ENCODE measurements at places on chromosomes 13 and 19.

- DNase-seq, result no peak
Observed at GRCh38 chr19:28350037-28350436, 862.9 kb downstream of the UQCRFS1 start.

DNA sequence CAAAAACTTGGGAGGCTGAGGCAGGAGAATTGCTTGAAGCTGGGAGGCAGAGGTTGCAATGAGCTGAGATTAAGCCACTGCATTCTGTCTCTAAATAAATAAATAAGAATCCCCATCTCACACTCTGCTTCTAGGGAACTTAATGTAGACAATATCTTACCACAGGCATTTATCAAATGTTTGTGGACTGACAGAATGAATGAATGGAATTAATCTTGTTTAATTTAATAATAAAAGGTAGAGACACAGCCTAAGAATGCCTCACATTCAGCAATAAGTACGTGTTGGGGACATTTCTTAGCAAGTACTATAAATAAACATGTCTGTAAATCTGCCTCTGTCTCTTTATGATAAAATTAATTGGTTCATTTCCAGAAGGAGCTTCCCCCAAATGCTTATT lies 36.2 kb upstream of the RBM26 start:
- DNase-seq, result no peak

DNA sequence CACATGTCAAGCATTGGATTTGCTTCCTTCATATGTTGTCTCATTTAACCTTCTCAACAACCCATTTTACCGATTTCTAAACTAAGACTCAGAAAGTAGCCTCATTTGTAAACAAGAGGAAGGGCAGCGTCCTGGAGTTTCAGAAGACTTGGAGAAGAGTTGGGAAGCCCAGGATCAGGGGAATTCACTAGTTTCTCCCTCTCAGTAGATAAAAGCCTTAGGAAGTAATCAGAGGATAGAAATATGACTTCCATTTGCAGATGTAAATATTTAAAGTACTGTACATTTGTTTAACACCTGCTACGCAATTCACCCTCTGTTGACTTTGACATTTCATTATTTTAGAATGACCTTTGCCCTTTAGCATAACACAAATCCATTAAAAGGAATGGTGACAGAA lies 216.4 kb downstream of the DCT start:
- DNase-seq, result no peak

- DNase-seq, result no peak
Observed at GRCh38 chr13:47109028-47109427, 212.2 kb upstream of the HTR2A start.

DNA sequence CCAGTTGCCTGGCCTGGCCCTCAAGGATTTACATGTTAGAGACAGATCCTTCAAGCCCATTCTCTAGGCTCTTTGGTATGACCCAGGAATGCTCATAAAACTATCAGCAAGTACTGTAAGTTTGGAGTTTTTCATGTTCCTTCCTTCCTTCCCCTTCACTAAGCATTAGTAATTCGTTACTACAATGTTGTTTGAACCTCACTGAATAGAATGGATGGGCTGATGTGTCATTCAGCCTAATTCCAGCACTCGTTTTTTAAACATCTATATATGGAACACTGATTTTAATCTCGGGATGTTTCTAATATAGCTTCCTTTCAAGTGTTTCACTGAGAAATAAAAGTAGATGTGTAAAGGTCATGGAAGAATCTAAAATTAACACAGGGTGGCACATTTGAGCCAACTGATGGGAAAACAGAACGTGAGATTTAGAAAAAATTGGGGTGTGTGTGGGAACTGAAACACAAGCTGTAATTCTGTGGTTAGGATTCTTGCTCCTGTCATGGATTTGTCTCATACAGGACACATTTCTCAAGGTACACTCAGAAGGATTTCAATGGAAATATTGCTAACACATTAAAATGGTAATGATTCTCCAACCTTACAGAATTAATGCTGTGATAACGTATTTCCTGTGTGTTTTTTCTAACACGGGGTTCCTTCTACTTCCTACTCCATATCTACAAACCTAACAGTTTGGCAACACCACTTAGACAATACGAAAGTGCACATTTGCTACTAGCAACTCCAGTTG lies 93.4 kb downstream of the FLT1 start:
- DNase-seq, result no peak

GRCh38 chr13:24148414-24149235 lies 11.9 kb upstream of the SPATA13 start:
- DNase-seq, result no peak

GRCh38 chr13:62629618-62630017 lies 1214.0 kb upstream of the PCDH20 start:
- no peak for DNase-seq

GRCh38 chr13:79459906-79460305 lies 21.0 kb upstream of the NDFIP2 start:
- DNase-seq, result no peak

DNA sequence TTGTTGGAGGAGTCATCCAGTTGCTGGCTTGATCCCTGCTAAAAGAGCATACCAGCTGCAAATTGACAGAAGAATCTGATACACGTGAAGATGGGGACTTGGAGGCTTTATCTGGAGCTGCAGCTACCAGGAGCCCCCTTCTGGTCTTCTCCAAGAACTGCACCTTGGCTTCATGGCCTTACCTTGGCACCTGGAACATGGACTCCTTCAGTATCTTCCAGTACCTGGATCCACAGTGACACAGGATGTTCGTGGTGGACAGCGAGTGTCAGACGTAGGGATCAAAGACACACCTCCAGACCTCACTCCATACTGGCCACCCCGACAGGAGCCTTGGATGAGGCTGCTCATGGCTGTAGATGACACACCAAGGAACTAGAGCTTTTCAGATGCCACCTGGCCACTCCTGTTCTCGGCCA lies 9.9 kb upstream of the ACSBG2 start:
- DNase-seq, result peak; percentile 53

GRCh38 chr13:27130979-27131623 lies 40.5 kb downstream of the USP12 start:
- DNase-seq, result no peak

DNA sequence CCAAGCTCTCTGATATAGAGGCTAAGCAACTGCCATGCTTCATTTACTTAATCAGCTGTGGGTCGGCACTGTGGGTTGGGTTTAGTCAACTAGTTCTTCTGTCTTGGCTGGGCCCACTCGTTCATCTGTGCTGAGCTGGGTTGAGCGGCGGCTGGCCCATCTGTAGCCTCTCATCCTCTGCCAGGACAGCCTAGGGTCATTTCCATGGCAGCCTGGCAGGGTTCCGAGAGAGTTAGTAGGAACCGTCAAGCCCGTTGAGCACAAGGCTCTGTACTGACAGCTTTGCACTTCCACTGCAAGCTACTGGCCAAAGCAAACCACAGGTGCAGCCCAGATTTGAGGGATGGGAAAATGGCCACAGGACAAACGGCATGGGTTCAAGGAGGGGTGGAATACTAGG lies 6.6 kb upstream of the ZNF835 start:
- no peak for DNase-seq

DNA sequence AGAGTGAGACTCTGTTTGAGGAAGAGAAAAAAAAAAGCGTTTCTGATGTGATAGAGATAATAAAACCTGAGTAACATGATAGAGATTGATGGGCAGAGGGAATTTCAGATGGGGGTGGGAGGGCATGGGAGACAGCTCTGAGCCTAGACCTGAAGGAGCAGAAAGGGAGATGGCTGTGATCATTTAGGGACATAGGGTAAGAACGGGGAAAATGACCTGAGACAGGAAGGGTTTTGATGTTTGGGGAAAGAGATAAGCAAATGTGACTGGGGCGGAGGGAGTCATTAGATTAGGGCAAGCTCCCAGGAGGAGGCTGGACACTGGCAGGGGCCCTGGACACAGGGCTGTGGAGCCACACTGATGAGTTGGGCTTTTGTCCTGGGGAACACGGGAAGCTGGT lies 6.1 kb downstream of the ZNF320 start:
- no peak for DNase-seq

DNA sequence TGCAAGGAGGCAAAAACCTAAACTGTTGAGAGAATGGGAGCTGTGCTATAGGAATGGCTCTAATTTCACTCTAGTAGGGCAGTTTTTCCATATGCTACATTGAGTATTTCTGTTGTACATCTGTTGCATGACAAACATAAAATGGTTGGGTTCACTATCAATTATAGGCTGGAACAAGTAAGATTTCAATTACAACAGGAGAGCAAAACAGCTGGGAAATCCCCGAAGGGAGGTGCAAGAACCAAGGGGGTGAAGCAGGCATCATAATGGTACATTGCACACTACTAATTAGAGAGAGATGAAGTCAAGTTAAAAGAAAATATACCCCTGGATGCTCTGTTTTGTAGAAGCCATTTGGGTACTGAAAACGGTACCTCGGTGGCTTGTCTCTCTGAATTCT lies 389.5 kb downstream of the PCDH9 start:
- DNase-seq, result no peak

DNA sequence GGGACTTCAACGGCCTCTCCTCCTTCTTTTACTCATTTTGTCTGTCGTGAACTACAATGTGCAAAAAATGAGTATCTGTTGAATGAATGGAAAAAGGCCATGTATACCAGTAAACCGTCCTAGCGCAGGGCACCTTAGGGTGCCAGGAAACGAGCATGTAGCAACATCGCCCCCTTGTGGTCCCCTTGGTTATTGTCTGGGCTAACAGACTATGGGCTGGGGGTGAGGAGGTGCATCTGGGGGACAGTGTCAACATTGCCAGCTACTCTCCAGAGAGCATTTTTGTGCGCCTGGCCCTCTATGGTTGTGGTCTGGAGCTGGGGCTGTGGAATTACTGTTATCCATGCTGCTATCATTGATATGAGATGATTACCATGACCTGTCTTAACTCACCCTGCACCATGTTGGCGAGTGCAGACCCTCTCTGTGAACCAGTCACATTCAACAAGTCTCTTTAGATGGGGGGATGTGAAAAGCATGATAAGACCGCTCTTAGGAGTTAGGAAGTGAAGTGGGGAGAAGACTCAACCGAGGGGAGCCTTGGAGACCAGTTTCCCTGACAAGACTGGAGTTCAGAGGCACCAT lies 22.8 kb upstream of the SIGLEC11 start:
- DNase-seq, result peak; percentile 15

- DNase-seq, result no peak
Observed at GRCh38 chr13:108444448-108444847, 174.9 kb downstream of the TNFSF13B start.

DNA sequence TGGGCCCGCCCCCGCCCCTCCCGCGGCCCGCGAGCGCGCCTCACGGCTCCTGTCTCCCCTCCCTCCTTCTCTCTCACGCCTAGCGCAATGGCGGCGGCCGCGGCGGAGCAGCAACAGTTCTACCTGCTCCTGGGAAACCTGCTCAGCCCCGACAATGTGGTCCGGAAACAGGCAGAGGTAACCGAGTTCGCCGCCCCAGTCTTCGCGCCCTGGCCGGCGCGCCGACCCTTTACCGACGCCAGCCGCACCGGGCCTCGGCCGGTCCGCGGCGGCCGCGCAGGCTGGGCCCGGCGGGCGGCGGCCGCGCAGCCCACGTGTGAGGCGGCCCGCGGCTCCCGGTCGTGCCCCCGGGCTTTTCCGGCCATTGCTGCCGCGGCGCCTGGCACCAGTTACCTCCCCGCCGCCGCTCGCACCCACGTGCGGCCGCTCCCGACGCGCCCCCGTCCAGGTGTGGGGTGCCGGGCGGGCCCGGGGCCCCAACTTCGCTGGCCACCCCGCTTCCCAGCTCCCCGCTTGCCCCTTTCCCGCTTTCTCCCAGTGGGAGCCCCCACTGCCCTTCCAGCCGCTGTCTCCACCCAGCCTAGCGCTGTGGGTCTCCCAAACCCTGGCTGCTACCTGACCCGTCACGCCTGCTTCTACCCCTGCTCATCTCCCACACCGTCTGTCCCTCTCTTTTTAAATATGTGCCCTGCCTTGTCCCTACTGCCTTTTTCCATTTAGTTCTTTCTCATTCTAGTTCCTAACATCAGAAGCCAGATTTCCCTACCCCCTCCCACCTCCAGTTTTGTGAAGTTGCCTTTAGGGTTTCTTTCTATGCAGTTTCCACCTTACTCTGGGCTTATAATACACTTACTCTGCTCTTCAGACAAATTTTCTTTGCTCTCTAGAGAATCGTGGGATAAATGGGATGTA lies 23.4 kb downstream of the IPO5 start:
- DNase-seq, result no peak

DNA sequence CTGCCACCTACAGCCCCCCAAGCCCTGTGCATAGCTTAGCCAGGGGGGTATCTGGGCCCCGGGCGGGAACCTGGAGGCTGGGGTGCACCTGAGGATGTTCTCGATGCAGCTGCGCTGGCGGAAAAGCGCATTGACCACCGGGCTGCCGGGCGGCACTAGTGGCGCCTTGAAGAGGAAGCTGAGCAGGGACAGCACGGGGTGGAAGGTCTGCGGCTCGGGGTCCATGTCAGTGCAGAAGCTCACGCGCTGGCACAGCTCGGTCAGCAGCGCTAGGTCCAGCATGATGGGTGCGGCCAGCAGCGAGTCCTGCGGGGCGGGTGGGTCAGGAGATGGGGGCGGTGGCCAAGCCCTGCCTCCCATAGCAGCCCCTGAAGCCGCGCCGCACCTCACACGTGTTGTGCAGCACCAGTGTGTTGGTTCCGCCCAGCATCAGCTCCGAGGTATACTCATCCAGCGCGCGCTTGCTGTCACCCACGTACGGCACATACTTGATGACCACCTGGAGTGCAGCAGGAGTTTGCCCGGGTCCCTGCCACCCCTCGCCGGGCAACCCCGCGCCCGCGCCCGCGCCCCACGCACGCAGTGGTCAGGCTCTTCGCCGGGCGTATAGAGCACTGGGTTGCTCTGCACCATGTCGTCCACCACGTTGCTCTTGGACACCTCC lies 2.6 kb downstream of the ISYNA1 start:
- DNase-seq, result no peak

GRCh38 chr19:55377356-55378131 lies 918 bp downstream of the TMEM190 start:
- DNase-seq, result no peak

- DNase-seq, result no peak
Observed at GRCh38 chr13:80237646-80238045, 103.3 kb downstream of the SPRY2 start.

DNA sequence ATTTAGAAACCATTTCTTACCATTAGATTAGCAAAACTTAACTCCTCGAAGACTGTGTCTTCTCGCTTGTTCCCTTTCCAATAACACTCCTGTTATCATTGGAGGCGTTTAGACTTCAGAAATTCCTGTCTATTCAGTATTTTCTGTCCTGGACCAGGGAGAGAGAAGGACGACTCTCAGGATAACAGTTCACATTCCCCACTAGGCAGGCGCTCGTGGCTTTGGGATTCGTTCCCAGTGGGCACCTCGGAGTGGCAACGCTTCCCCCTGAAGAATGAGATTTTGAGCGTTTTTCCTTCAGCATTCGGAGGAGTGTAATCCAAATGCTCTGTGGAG lies 429 bp upstream of the ZNF225 start:
- no peak for DNase-seq

DNA sequence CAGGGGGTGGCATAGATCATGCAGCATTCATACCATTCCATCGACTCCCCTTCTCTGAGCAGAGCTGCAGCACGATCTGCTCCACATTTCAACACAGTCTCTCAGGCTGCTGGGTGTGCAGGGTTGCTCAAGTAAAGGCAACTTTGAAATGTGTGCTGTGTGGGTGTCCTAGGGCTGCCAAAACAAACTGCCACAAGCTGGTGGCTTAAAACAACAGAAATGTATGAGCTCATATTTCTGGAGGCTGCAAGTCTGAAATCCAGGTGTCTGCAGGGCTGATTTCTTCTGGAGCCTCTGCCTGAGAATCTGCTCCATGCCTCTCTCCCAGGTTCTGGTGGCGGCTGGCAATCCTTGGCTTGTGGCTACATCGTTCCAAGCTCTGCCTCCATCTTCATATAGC lies 63.7 kb upstream of the WDFY2 start:
- DNase-seq, result no peak

- no peak for DNase-seq
Observed at GRCh38 chr19:7670790-7671189, 1.9 kb downstream of the RETN start.

All from NCI-H1092 (cell line).